Stomach (tissue), 19 donors: ENCODE measurements at places on chromosomes 12 and 14. TPM values are rescaled to one million over a fixed set of nuclear protein-coding genes. Genes with fewer than 3 reads are reported as not detected.
A peak's percentile ranks its signal among the peaks of the same experiment; 100 is the strongest.

DNA sequence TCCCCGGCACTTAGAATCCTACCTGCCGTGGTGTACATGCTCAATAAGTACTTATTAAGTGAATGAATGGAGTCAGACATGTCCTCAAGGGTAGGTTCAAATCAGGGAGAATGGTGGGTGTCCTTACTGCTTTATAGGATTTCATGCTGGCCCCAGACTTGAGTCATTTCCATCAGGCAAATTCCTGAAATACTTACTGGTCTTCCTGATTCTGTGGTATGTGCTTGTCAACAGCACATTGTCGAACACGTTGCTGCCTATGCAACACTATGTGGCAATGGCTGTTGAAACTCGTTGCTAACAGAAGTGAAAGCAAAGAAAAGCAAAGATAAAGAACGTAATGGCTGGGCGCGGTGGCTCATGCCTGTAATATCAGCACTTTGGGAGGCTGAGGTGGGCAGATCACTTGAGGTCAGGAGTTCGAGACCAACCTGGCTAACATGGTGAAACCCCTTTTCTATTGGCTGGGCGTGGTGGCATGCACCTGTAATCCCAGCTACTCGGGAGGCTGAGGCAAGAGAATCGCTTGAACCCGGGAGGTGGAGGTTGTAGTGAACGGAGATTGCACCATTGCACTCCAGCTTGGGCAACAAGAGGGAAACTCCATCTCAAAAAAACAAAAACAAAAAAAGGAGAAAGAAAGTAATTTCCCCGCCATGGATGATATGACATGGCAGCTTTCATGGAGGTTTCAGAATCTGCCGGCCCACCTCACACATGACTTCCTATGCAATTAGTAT, 214.9 kb downstream of the ZFP36L1 start:
- H3K36me3 ChIP-seq = no peaks in the 10 kb centered on the region
- peaks cover 27% of the 10 kb centered on the region for H3K4me1 ChIP-seq
- peak; percentile 88 for DNase-seq
- peak overlapping the region; percentile 79 for H3K27ac ChIP-seq

Gene LRR1
- 0.45 TPM for total RNA-seq

Gene SYCP3
- total RNA-seq = 0.89 TPM

GRCh38 chr12:132322206-132323132, 6.9 kb downstream of the GALNT9 start:
- H3K4me1 ChIP-seq = peaks cover 16% of the 10 kb centered on the region
- H3K4me3 ChIP-seq = peak overlapping the region; percentile 4
- no peaks in the 10 kb centered on the region for H3K27me3 ChIP-seq
- DNase-seq = no peak
- H3K36me3 ChIP-seq = no peaks in the 10 kb centered on the region

- H3K4me1 ChIP-seq = peaks cover 15% of the 10 kb centered on the region
- H3K27me3 ChIP-seq = no peaks in the 10 kb centered on the region
- H3K36me3 ChIP-seq = no peaks in the 10 kb centered on the region
- no peak overlapping the region for H3K4me3 ChIP-seq
- no peak overlapping the region for H3K27ac ChIP-seq
Observed at GRCh38 chr12:19799895-19800602, 360.8 kb downstream of the AEBP2 start.

- peaks cover 50% of the 10 kb centered on the region for H3K4me1 ChIP-seq
- no peaks in the 10 kb centered on the region for H3K27me3 ChIP-seq
- H3K36me3 ChIP-seq = no peaks in the 10 kb centered on the region
- no peak overlapping the region for H3K4me3 ChIP-seq
Observed at GRCh38 chr12:52230364-52231281, 2.4 kb upstream of the KRT7 start.

DNA sequence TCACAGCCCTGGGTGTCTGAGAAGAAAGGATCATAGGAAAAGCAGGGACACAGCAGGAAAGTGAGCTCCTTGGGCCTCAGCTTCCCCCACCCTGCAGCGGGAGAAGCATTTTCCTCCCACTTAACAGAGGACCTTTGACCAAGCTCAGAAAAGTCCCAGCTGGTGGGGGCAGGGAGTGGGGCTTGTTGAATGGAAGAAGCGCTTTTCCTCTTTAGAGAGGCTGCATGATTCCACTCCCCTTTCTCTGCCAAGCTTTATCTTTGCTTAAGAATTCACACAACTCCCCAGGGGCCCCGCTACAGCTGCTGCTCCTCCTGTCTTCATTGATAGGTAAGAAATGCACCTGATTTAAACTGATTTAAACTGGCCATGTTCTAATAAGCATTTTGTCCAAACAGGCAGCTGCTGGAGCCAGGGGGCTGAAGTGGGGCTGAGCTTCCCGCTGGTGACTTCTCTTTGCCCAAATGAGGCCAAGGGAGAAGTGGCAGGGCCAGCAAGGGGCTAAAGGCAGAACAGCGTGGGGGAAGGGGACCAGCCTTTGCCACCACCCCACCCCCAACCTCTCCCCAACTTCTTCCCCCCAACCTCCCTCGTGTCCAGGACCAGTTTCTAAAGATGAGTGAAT, 1.7 kb upstream of the PAPLN start:
- H3K27ac ChIP-seq = no peak overlapping the region
- H3K4me3 ChIP-seq = no peak overlapping the region
- no peaks in the 10 kb centered on the region for H3K36me3 ChIP-seq
- H3K27me3 ChIP-seq = no peaks in the 10 kb centered on the region

- H3K4me1 ChIP-seq = no peaks in the 10 kb centered on the region
- H3K36me3 ChIP-seq = no peaks in the 10 kb centered on the region
- peak; percentile 87 for DNase-seq
- peaks cover 7% of the 10 kb centered on the region for H3K27me3 ChIP-seq
- H3K27ac ChIP-seq = no peak overlapping the region
- H3K4me3 ChIP-seq = no peak overlapping the region
Observed at GRCh38 chr12:54958048-54958658, 26.4 kb downstream of the TESPA1 start.

- DNase-seq = no peak
- H3K27ac ChIP-seq = peak overlapping the region; percentile 19
- no peak overlapping the region for H3K4me3 ChIP-seq
Observed at GRCh38 chr12:118398524-118398923, 22.2 kb downstream of the SUDS3 start.

Gene MMAB
- 6.4 TPM for total RNA-seq

DNA sequence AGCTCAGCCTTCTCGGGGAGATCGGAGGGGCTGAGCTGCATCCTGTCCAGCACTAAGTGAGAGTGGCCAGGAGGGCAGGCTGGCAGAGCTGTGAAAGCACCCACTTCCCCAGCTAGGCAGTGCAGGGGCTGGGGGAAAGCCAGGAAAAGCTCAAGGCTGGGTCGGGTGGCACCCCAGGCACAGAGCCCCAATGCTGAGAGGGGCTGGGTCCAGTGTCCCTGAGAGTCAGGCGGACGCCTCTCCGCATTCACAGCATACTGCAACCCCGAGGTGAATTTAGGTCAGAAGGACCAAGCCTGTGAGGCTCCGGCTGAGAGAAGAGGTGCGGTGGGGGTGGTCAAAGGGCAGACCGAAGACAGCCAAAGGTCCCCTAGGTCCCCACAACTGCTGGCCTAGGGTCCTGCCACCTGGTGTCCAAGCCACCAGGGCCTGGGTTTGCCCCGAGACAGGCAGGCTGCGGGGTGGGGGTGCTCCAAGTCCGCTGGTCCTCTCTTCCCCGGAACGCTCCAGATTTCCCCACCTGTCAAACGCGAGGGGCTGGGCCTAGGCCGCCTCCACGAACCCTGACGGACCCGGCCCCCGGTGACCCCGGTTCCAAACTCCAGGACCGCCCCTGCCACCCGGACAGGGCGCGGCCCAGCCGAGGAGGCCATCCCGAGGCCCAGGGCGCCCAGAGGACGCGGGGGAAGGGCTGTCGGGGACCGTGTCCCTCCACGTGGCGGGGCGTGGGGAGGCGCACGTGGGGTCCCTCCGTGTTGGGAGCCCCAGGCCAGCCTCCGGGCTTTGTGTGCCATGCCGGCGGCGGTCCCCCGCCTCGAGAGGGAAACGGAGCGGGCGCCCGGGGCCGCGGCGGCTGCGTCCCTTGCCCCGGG, 527 bp downstream of the CAMKK2 start:
- H3K27ac ChIP-seq = peak overlapping the region; percentile 92
- peaks cover 38% of the 10 kb centered on the region for H3K4me1 ChIP-seq
- H3K4me3 ChIP-seq = peak overlapping the region; percentile 99
- no peaks in the 10 kb centered on the region for H3K36me3 ChIP-seq

Gene ISM2
- 0.37 TPM for total RNA-seq

Gene KCNH3
- not detected for total RNA-seq

GRCh38 chr12:66409195-66409871, 107.0 kb downstream of the HELB start:
- H3K4me1 ChIP-seq = no peaks in the 10 kb centered on the region
- H3K36me3 ChIP-seq = no peaks in the 10 kb centered on the region
- no peaks in the 10 kb centered on the region for H3K27me3 ChIP-seq
- H3K4me3 ChIP-seq = no peak overlapping the region

Gene PRB2
- not detected for total RNA-seq

Gene CCDC196
- total RNA-seq = not detected

- no peaks in the 10 kb centered on the region for H3K36me3 ChIP-seq
- H3K27ac ChIP-seq = peak overlapping the region; percentile 45
- peak; percentile 76 for DNase-seq
- H3K27me3 ChIP-seq = no peaks in the 10 kb centered on the region
Observed at GRCh38 chr14:69625299-69626131, 14.1 kb downstream of the SUSD6 start.

DNA sequence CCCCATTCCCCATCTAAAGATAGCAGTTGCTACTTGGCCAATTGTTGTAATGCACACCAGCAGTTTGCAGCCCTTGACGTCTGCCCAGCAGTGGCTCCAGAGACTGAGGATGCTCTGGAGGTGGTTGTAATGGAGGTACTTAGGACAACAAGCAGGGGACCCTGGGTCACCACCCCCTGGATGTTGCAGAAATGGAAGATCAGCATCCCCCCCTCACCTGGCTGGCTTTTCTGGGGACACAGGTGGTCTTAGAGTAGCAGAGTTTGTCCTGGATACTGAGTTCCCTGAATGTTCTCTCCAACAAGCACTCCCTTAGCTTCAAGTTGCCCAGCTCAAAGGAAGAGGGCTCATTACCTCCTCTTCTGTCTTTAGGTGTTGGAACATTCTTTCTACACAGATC, 250.5 kb downstream of the AACS start:
- H3K36me3 ChIP-seq = no peaks in the 10 kb centered on the region
- H3K4me3 ChIP-seq = no peak overlapping the region
- H3K27ac ChIP-seq = no peak overlapping the region
- no peak for DNase-seq

Gene DCN
- total RNA-seq = 189 TPM

Gene C3AR1
- total RNA-seq = 3.5 TPM

- H3K4me1 ChIP-seq = no peaks in the 10 kb centered on the region
- no peak overlapping the region for H3K27ac ChIP-seq
- H3K36me3 ChIP-seq = no peaks in the 10 kb centered on the region
- H3K27me3 ChIP-seq = no peaks in the 10 kb centered on the region
- no peak overlapping the region for H3K4me3 ChIP-seq
- DNase-seq = no peak
Observed at GRCh38 chr14:105617201-105617777, 90.9 kb downstream of the TMEM121 start.

GRCh38 chr12:116011217-116011616, 266.3 kb downstream of the MED13L start:
- H3K4me3 ChIP-seq = no peak overlapping the region
- no peaks in the 10 kb centered on the region for H3K4me1 ChIP-seq
- peaks cover 90% of the 10 kb centered on the region for H3K36me3 ChIP-seq

- H3K4me1 ChIP-seq = no peaks in the 10 kb centered on the region
- H3K4me3 ChIP-seq = no peak overlapping the region
- no peaks in the 10 kb centered on the region for H3K27me3 ChIP-seq
- DNase-seq = no peak
Observed at GRCh38 chr14:33350366-33350990, 411.8 kb downstream of the NPAS3 start.

DNA sequence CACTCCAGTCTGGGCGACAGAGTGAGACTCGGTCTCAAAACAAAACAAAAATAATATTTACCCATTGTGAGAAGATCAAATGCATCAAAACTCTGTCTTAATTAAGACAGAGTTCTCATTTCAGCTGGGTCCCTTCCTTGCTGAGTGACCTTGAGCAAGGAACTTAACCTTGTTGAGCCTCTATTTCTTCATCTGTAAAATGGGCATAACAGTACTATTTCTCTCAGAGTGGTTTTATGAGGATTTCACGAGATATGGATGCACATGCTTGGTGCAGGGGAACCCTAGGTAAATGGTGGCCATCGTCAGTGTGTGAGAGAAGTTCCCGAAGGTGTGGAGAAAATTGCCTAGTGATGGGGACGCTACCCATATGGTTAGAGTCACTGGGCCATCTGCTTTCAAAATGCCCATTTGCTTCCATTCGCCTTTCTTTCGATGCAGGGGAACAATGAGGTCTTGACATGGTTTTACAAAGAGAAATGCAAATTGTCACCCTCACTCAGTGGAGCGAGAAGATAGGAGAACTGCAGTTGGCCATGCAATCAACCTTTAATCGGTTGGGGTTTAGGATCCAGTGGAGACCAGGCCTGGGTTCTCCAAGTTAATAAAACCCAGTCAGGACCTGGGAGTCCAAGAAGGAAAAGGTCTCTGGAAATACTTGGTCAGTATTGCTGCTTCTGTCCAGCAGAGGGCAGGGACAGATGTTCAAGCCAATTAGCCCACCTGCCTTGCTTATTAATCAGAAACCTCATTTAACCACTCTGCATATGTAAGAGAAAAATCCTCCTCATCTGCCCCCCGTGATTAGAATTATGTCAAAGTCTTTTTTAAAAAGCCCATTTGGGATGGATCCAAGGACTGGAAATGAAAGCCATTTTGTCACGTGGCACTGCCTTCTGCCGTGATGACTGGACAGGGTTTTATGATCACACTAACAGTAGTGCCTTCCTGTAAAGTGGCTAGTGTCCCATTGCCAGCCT, 37.2 kb downstream of the CFAP251 start:
- no peaks in the 10 kb centered on the region for H3K27me3 ChIP-seq
- no peaks in the 10 kb centered on the region for H3K36me3 ChIP-seq
- H3K4me1 ChIP-seq = no peaks in the 10 kb centered on the region

Gene CYP27B1
- 1.0 TPM for total RNA-seq

Gene KRT81
- total RNA-seq = not detected

DNA sequence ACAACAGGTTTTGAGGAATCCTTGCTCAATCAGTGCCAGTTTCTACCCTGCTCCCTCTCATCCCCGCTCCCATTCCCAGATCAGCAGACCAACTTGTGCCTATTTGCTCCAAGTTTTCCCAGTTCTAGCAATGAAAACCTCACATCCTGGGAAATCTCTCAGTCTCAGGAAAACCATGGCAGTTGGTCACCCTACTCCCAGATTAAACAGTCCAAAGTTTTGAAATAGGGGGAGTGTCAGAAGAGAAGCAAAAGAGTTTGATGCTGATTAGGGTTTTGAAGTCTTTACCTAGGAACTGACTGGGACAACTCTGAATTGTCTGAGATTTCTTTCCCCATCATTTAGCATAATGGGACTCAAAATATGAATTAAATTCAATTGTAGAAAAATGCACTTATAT, 95.8 kb upstream of the ARID2 start:
- no peaks in the 10 kb centered on the region for H3K4me1 ChIP-seq
- no peaks in the 10 kb centered on the region for H3K27me3 ChIP-seq
- no peaks in the 10 kb centered on the region for H3K36me3 ChIP-seq
- H3K4me3 ChIP-seq = no peak overlapping the region

Gene FAR2
- 10.6 TPM for total RNA-seq

DNA sequence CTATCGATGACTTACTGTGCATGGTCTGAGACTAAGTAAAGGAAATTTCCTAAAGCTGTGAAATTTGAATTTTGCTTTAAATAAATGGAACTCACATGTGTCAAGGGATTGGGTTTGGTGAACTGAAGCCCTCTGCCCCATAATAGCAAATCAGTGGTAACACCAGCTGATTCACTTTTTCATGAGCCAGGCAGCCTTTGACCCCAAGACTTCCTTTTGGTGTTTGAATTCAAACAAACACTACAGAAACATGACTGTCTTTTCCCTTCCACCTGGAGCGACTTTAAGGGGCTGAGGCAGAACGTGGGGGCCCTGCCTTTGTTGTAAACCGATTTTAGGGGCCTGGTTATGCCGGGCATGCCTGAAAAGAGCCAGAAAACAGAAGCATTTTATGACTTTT, 28.8 kb downstream of the KCTD10 start:
- no peaks in the 10 kb centered on the region for H3K27me3 ChIP-seq
- no peak overlapping the region for H3K4me3 ChIP-seq
- DNase-seq = no peak
- peaks cover 82% of the 10 kb centered on the region for H3K36me3 ChIP-seq
